ENCODE measurements at places on chromosomes 7 and 10. TPM values are rescaled to one million over a fixed set of nuclear protein-coding genes. Genes with fewer than 3 reads are reported as not detected.

GRCh38 chr7:114953724-114954123 lies 31.8 kb downstream of the MDFIC start:
- DNase-seq = no peak

The NAT16 gene
- 0.07 TPM for polyA plus RNA-seq

DNA sequence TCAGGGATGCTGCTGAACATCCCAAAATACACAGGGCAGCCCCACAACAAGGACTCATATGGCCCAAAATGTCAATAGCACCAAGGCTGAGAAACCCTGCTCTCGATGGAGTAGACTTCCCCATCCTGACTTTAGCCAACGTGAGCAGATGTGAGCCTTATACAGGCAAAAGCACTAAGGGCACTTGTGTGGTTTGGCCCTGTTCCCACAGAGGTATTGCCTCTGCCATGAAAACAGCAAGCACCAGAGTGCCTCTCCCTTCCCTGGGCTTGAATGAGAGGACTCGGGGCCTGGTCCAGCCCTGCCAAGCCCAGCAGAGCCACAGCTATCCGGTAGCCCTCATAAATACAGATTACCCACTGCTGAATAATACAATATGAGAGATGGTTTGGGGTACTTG lies 47.5 kb downstream of the ACSM6 start:
- DNase-seq = no peak

- no peak for DNase-seq
Measured at GRCh38 chr10:72096115-72097000, 8.0 kb upstream of the SPOCK2 start.

The MMD2 gene
- not detected for polyA plus RNA-seq

DNA sequence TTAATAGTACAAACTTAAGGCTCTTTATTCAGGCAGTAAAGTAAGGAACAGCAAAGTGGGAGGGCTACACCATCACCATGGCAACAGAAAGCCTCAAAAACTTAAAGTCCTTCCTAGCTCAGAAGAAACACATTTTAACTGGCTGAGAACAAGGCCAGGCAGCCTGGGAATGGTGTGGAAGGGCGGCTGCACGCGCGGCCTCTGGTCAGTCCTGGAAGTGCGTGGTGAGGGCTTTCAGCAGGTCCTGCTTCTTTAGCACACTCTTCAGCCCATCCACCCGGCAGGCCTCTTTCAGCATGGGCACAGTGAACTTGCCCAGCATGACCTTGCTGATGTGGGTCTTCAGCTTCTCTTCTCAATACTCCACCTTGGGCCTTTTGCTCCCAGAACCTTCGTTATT lies 133.0 kb downstream of the CYP26A1 start:
- DNase-seq = no peak

- DNase-seq = no peak
Measured at GRCh38 chr7:129670656-129671055, 59.1 kb downstream of the NRF1 start.

The MYO1G gene
- polyA plus RNA-seq = 1.6 TPM

- DNase-seq = no peak
Measured at GRCh38 chr7:112484671-112485167, 3.9 kb downstream of the LSMEM1 start.

- DNase-seq = no peak
Measured at GRCh38 chr10:44966816-44967509, 7.4 kb downstream of the RASSF4 start.

DNA sequence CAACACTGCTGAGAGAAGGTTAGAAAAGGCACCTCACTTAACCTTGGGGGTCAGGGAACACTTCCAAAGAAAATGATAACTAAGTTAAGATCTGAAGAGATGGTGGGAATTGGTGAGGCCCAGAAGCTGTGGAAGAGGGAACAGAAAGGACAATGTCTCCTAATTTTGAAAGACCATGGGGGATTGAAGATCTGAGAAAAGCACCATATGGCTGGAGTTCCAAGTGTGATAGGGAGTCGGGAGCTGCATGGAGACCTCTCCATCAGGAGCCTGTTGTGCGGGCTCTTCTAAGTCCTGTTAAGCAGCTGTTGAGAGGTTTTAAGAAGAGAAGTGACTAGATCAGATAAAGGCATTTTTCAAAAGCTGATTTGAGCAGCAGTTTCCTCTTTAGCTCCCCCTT lies 254.3 kb downstream of the CDK14 start:
- DNase-seq = no peak

- DNase-seq = no peak
Measured at GRCh38 chr7:63998549-63998948, at the start of gene ZNF722. Gene ZNF722, plus strand, starts transcription at chr7:63998849. Its CDS starts 113 bp downstream, at chr7:63998962.

Data from left lung (tissue), 14 donors.